ENCODE measurements at places on chromosomes 2 and 18.

DNA sequence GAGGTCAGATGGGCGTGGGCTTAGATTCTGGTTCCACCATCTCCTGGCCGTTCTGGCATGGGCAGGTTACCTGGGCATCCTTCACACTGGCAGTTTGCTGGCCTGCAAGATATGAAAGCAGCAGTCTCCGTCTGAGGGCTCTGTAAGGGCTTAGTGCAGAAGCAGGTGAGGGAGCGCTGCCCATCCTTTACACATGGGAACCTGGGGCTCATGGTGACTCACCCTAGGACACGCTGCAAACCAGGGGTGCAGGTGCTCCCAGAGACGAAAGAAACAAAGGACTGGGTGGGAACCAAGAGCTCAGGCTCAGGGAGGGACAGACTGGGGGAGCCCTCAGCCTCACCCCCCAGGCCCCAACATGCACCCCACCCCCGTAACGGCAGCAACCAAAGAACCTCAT, 10.7 kb upstream of the ID2 start:
- no peak for DNase-seq

GRCh38 chr2:10478916-10479315, 30.8 kb upstream of the ODC1 start:
- DNase-seq: no peak

DNA sequence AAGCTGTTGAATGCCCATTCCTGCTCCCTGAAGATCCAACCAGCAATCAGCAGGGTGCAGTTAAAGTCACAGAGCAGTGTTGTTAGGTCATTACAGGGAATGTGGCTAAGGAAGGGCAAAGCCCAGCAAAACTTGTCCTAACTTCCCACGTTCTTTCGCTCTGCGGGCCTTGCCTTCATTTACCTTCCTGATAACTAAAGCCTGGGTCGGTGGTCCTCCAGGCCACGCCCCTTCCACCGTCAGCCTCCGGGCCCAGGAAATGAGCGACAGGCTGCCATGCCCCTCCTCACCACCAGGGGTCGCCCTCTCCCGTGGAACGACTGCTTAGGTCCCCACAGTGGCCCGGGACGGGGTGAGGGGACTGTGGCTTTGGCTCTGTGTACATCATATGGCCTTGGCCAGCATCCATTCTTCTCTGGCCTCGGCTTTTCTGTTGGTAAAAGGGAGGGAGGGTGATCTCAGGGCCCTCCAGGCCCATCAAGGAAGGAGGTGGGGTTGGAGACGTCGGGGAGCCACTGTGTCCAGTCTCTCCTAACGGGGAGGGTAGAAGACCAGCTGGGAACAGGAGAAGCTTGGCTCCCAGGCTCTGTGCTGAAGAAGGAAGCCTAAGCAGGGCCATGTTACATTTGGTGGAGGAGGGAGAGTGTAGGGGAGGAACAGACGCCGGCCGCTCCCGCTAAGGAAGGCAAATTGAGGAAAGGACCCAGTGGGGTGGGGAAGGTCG, 2.2 kb downstream of the SH2D6 start:
- peak; percentile 61 for DNase-seq

- peak; percentile 60 for DNase-seq
Observed at GRCh38 chr18:25739376-25739775, 351.0 kb downstream of the SS18 start.

GRCh38 chr2:26884486-26884885, 36.6 kb downstream of the DPYSL5 start:
- no peak for DNase-seq

GRCh38 chr2:128435576-128436478, 117.2 kb upstream of the HS6ST1 start:
- DNase-seq: no peak

DNA sequence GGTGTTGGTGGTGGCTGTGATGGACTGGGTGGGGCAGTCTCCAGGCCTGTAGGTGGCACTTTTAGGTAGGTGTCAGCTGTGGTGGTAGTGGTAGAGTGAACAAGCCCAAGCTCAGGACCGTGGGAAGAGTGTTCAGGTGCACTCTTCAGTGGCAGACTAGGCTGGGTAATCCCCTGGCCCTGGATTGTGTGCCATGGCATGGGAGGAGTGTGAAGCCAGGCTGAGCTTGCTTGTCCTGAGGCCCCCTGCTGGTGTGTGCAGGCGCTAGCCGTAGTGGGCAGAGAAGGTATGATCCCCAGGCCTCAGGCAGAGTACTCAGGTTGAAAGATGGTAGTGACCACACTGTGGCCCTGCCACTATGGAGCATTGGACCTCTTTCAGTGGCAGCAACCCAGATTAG, 850.3 kb downstream of the DSC3 start:
- no peak for DNase-seq

GRCh38 chr2:172792711-172793110, 57.1 kb downstream of the RAPGEF4 start:
- no peak for DNase-seq

DNA sequence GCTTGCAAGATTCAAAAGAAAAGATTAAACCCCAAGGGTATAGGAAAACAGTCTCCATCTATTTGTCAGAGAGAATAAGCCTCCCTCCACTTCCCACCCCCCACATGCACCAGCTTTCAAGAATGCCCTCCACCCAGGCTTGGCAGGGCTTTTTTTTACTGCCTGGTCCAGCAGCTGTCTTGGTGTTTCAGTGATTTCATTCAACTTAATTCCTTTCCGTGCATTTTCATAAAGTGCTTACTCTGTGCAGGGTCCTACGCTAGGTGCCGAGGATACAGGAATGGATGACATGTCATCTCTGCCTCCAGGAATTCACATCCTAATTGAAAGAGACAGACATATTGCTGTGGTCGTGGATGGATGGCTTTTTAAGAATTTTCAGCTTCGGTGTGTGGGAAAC, 117.9 kb downstream of the LRATD1 start:
- no peak for DNase-seq

DNA sequence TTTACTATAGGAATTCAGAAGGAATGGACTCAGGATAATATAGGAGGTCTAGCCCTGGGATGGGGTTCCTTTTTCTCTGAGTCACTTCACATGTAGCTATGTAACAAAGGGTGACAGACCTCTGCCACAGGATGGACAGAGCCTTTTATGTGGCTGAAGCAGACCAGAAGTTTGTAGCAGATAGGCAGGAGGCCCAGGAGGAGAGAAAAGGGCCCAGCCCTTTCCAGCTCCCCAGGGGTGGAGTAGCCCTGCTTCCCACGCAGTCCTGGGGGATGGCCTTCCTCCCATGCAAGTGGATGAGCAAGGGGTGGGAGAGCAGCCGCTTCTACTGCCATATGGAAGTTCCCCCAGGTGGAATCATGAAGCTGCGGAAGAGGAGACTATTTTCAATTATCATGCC, 40.3 kb downstream of the ARMC9 start:
- no peak for DNase-seq

GRCh38 chr18:34978533-34978893, 62.7 kb upstream of the MAPRE2 start:
- DNase-seq: no peak
